ENCODE measurements at places on chromosomes 3 and 15.

- DNase-seq: no peak
Observed at GRCh38 chr3:53820756-53821580, 25.3 kb downstream of the CHDH start.

DNA sequence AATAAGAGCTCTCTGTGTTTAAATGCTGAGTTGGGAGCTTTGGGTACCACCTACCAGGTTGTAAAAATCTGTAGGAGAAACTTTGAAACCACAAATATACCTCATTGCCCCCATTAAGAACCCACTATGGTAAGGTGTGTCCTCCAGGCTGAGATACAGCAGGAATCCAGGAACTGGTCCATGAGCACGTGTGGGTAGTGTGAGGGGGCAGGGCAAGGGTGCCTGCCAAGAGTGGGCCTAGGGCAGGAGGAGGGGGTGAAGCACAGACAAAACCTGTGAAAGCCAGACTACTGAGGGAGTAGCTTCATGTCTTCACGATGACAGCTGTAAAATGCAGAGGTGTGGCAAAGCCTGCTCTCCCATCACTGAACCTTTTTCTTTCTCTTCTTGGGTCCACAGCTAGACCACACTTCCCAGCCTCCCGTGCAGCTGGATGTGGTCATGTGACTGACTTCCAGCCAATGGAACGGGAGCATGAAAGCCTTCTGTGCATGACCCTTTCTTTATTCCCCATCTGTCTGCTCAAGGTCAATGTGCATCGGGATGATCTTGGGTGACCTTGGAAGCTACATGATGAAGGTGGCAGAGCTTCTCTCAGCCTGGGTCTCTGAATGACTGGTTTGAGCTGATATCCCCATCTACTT lies 51.1 kb upstream of the POMGNT2 start:
- DNase-seq: no peak

DNA sequence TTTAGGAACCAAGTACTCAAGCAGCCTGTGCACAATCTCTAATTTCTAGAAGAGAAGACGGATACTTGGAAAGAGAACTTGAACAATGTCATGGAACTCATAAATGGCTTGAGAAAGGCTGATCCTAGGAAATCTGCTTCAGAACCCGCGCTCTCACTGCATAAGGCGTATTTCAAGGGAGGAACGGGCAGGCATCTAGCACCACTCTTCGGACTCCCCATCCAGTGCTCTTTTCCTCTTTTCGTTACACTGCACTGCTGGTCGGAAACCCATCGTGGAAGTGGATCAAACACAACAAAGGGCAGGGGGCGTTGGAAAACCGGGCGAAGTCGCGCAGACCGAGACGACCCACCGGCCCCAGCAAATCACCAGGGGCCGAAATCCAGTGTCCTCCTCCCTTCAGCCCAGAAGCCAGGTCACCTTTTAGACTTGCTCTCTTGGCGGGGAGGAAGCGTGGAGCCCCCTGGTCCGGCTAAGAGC lies 539 bp upstream of the TLNRD1 start:
- no peak for DNase-seq

DNA sequence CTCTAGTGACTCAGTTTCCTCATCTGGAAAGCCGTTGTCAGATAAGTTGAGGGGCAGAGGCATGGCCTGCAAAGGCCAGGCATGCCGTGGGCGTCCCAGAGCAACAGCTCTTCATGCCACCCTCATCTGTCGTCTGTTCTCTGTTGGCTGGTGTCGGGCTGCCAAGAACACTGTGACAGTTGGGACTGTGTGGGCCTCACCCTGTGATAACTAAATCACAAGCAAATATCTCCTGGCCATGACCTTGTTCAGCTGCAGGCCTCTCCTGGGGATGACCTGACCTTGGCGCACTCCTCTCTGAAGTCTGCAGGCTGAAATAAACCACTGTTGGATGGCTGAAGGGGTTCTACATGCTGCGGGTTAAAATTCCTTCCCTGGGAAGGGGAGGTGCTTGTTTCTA lies 145.9 kb downstream of the SHQ1 start:
- DNase-seq: no peak

GRCh38 chr3:56787784-56788256 lies 13.9 kb downstream of the ARHGEF3 start:
- no peak for DNase-seq

All from GM18507 (cell line).